ENCODE measurements at places on chromosomes 5 and 9.

GRCh38 chr5:121988488-121988887 is 26.7 kb downstream of the SRFBP1 start:
- DNase-seq, result no peak

GRCh38 chr5:51731421-51732029 is 348.3 kb downstream of the ISL1 start:
- DNase-seq, result no peak

DNA sequence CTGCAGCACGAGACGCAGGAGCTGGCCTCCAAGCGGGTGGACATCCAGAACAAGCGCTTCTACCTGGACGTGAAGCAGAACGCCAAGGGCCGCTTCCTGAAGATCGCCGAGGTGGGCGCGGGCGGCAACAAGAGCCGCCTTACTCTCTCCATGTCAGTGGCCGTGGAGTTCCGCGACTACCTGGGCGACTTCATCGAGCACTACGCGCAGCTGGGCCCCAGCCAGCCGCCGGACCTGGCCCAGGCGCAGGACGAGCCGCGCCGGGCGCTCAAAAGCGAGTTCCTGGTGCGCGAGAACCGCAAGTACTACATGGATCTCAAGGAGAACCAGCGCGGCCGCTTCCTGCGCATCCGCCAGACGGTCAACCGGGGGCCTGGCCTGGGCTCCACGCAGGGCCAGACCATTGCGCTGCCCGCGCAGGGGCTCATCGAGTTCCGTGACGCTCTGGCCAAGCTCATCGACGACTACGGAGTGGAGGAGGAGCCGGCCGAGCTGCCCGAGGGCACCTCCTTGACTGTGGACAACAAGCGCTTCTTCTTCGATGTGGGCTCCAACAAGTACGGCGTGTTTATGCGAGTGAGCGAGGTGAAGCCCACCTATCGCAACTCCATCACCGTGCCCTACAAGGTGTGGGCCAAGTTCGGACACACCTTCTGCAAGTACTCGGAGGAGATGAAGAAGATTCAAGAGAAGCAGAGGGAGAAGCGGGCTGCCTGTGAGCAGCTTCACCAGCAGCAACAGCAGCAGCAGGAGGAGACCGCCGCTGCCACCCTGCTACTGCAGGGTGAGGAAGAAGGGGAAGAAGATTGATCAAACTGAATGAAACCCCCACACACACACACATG is 654 bp downstream of the PURA start:
- peak; percentile 80 for DNase-seq

GRCh38 chr5:65268525-65268924 is 213.2 kb downstream of the ADAMTS6 start:
- DNase-seq, result no peak

DNA sequence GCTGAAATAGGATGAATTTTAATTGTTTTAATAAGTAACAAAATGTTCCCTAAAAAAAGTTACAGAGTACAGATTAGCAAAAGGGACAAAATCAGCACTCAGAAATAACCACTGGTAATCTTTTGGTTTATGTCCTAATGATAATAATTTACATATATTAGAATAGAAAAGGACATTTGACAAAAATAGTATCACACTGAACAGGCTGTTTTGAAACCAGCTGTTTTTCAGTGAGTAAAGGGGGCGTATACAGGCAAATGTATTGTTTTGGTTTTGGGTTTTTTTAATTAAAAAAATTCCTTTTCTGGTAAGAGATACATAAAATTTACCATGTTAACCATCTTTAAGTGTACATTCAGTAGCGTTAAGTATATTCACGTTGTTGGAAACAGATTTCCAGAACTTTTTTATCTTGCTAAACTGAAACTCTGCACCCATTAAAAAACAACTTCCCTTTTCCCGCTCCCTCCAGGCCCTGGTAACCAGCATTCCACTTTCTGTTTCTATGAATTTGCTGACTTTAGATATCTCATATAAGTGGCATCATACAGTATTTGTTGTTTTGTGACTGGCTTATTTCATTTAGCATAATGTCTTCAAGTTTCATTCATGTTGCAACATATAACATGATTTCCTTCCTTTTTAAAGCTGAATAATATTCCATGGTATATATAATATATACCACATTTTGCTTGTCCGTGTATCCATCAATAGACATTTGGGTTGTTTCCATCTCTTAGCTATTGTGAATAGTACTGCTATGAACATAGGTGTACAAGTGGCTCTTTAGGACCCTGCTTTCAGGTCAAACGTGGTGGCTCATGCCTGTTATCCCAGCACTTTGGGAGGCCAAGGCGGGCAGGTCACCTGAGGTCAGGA is 20.6 kb upstream of the LARP1 start:
- no peak for DNase-seq

DNA sequence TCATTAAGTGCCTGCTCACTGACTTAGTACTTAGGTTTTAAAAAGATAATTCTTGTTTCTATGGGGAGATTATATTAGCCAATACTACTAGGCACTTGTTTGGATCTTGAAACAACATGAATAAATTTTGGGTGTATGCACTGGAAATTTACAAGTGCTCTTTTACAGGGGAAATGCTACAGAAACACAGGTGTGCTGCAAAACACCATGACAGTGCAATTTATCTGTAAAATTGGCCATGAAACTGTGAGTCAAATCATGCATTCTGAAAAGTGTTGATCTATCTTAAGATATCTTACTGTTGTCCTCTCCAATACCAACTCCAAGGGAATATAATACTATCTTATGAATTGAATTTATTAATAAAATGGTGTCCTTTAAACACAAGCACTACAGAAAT is 12.1 kb upstream of the PCDHB1 start:
- DNase-seq, result no peak

- no peak for DNase-seq
These were observed 3.4 kb downstream of the RAPGEF1 start for GRCh38 chr9:131736431-131736830.

DNA sequence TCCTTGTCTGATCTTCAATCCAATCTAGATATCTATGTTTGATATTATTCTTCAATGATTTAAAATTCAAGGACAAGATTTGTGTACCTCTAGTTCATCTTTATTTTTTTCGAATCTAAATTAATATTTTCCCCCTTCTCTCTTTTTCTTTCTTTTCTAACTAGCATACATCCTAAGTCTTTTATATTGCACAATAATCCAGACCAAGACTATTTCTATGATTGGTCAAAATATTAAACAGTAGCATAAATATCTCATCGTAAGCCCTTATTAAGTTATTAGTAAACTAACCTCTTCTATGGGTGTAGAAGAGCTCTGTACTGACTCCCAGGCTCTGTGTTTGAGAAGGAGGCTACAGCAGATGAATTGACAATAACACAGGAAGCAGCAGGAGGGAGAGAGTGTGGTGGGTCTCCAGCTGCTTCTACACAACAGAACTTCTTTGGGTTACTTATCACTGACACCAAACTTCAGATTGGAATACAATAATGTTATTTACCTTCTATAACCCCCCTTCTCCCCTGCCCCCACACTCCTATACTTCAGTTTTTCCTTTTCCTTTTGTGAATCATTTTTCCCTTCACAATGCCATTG is 11.9 kb upstream of the PLCXD3 start:
- DNase-seq, result no peak

- DNase-seq, result no peak
These were observed 44.9 kb upstream of the SNCAIP start for GRCh38 chr5:122267185-122267584.

DNA sequence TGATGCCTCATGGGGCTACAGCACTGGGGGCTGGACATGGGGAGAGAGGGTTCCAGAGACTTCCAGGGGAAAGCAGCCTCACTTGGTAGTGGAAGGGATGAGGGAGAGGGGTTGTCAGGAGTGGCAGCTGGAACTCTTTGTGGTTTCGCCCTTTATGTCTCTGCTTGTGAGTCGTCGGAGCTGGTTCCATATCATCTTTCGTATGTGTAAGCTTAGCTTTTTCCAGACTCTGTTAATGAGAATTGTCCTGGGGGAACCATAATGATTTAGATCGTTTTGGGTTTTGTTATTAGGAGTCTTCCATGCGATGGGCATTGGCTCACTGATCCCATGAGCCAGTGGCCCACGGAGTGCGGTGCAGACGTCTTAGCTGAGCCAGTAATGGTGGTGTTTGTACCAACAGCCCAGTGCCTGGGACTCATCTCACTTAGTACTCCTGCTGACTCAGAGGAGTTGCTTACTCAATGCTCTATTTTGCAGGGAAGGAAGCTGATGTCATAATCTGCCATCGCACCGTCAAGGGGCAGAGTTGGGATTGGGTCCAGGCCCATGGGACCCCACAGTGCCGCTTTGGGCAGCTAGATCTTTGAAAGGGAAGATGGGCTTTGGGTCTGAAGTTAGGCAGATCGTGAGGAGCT is 48.5 kb downstream of the NEK6 start:
- DNase-seq, result no peak

DNA sequence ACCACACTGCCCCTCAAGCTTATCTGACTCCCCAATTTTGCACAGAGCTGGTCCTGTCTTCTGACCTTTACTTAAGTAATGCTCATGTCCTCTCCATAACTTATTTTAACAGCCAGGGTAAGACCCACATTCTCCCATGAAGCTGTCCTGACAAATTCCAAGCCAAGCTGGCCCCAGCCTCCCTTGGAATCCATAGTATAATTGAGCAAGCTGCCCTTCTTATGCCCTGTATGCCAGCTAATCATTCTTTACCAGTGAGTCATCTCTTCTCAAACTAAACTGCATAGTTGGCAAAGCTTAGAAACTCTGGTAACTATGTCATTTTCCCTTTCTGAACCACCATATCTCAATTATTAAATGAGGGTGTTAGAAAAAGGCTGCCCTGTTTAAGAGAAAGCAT is 92.4 kb downstream of the NFIB start:
- no peak for DNase-seq

GRCh38 chr9:21852754-21853153 is 50.3 kb downstream of the MTAP start:
- DNase-seq, result no peak

DNA sequence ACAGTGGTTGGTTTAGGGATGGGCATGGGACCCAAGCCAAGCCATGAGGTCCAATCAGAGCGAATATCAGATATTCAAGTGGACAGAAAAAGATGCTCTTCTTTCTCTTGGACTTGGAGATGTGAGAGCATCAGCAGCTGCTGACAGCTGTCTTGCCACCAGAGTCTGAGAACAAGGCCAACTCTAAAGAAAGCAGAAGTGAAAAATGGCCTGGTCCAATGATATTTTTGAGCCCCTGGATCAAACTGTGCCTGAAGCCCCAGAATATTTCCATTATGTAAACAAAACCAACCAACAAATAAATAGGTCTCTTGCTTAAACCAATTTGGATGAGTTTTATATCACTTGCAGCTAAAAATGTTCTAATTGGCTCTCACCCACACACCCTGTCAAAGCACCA is 30.7 kb upstream of the JADE2 start:
- peak; percentile 12 for DNase-seq

DNA sequence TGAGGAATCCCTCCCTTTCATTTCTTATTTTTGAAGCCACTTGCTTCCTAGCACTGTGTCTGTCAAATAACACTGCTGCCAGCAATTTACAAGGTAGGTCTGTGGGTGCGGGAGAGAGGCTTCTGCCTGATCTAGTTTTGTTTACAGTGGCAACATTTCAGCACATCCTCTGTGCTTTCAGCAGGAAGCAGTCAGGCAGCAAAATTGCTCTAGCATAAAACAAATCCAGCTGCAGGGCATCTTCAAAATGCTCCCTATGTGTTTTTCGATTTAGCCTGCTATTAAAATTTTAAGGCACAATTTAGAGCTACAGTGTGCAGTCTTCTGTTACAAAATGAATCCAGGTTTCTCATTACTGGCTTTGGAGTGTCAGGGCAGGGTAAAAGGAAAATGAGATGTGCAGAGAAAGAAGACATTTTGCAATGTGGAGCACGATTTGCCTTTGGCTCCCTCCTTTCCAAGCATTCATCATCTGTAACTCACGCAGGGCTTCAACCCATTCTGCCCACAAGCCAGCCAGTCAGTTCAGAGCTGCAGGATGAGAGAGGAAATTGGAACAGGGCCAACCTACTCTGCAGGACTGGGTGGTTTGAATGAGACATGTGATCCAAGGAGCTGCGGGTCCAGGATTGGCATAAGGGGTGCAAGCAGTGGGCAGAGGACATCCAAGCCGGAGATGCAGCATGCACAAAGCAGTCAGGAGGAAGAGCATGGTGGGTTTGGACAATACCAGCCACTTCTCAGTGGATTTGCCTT is 143.4 kb upstream of the APC start:
- DNase-seq, result no peak

DNA sequence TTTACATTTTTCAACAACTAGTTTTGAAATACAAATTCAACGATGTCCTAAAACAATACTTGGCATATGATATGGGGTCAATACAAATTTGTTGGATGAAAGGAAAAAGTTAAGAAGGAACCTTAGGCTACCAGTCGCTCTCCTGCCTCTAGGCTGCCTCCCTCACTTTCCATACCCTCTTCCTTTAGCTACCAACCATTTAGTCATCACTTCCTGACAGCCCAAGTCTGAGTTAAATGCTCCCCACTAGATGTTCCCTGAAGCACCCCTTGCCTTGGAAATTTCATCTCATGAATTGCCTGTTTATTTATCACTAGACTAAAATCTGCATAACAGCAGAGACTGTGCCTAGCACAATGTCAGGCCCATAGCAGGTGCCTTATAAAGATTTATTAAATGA is 2.7 kb upstream of the LARS1 start:
- no peak for DNase-seq

DNA sequence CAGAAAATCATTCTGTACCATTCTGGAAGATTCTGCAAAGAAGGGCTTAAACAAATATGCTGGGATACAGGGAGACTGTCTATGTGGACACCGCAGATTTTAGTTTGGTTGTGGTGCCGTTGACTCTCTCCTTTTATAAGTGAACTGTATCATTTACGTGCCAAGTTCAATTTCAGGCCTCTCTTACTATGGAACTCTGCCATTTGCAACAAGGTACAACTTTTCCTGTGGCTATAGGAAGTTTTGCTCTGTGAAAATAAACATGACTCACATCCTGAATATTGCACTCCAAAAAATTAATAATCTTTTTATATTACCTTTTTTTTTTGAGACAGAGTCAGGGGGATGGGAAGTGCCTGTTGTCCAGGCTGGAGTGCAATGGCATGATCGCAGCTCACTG is 29.7 kb upstream of the CSNK1G3 start:
- no peak for DNase-seq

DNA sequence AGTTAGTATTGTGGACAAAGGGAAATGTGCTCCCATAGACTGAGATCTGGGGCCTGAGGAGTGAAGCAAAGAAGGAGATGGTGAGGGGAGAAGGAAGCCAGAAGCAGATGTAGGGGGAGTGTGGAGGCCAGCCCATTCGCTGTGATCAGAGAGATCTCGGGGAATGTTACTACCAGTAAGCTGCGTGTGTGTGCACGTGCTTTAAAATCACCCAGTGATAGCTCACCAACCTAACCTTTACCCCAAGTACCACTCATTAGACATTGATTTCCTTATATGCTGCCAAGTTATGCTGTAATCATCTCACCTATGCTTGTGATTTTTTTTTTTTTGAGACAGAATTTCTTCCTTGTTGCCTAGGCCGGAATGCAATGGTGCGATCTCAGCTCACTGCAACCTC is 659.1 kb downstream of the IRX1 start:
- no peak for DNase-seq

DNA sequence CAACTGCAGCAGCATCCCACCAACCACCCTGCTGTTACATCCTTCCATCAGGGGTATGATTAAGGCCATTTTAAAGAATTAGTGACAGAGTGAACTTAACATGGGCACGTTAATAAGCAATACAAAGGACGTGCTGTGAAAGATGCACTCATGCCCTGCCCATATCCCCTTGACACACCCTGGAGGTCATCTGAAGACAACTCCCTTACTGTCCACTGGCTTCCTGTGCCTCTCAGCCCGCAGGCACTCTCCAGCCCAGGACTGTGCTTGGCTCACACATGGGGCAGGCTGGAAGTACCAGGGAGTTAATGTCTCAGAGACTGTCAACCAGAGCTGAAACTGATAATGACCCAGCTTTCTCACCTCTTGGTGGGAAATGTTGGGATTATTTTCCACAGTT is 81.8 kb downstream of the TRIM36 start:
- no peak for DNase-seq

Measured in RWPE2 (cell line).